ENCODE measurements at places on chromosomes 7 and 10.

DNA sequence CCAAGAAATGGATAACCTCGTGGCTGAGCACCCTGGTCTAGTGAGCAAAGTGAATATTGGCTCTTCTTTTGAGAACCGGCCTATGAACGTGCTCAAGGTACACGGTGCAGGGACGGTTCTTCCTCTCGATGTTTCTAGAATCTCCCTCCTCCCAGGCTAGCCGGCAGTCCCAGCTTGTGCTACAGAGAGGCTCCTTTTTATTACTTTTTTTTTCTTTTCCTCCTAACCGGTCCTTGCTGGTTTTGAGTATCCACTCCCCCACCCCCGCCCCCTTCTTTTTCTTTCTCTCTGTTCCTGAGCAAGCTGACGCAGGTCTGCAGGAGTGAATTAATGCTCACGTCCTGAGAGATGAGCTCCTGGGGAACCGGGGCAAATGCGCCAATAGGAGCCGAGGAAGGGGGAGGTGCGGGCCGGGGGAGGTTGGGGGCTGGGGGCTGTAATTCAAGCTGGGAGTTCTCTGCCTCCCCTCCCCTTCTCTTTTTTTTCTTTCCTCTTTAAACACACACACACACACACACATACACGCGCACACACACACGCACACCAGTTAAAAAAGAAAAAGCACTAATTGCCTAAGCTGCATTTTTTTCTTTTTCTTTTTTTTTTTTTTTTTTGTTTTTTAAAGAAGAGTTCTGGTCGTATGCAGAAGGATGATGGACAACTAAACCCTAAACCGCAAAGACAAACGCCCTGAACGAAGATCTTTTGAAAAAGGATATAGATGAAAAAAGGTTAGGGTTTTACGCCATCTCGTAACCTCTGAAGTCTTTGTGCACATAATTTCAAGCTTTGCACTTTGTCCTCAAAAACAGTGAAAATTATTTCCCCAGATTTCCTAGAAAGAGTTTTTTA is 6.6 kb downstream of the CPA2 start:
- no peak for DNase-seq

DNA sequence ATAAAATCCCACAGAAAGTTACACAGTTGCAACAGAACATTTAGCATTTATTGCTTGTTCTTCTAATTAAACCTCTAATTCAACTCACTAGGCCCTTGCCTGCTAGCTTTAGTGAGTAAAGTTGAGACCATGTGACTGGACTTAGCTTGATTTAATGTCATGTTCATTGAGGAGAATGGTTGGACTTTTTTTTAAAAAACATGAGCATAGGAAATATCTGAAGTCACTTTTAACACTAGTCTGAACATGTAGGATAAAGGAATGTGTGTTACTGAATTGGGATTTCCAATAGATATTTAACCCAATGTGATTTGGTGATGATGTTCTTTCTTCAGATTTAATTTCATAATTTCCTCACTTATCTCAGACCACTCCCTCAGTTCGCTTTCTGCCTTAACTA is 24.6 kb upstream of the GLCCI1 start:
- DNase-seq = no peak

DNA sequence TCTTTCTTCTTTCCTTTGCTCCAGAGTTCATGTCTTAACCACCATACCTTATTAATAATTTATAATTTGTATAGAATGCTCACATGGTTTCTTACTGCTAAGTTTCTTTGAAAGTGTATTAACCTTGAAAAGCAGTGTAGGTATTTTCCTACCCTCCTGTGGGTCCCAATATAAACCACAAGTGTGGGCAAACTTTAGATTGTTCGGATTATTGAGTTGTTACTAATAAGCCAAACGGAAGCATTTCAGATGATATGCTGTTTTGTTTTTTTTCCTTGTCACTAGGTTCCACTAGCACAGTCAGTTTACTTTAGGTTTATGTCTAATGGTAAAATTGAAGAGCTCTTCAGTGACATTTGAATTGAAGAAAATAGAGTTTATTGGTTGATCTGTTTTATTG is 10.2 kb downstream of the SSBP1 start:
- no peak for DNase-seq

GRCh38 chr10:106255111-106255678 is 909.3 kb downstream of the SORCS1 start:
- no peak for DNase-seq

- no peak for DNase-seq
These were observed 121.1 kb downstream of the MALRD1 start for GRCh38 chr10:19169684-19170083.

- DNase-seq = no peak
These were observed 135.9 kb downstream of the CUX1 start for GRCh38 chr7:101953248-101953819.

GRCh38 chr7:130794619-130794922 is 60.6 kb upstream of the KLF14 start:
- DNase-seq = no peak

DNA sequence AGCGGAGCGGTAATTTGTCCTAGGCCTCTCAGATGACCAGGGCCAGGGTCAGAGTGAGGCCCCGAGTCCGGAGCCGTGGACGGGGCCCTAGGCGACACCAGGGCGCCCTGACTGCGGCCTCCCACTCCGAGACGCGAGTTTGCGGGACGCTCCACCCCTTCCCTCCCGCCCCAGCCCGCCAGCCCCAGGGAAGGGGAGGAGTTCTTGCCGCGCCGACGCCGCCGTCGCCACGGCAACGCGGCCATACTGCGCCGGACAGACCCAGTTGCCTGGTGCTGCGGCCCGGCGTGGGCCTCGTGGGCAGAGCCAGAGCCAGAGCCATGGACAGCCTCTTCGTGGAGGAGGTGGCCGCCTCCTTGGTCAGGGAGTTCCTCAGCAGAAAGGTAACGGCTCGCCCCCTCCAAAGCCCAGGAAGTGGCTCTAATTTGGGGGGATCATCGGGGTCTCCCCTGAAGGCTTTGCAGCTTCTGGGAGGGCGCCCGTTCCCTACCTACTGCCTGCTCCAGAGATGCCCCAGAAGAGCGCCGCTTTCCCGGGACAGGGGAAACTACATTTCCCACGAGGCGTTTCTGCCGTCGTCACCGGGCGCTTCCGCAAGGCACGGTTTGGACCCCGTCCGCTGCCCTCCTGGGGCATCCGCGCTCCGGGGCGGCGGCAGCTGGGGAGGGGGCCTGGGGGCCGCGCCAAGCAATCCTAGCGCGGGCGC is at the start of gene MINDY4:
Gene MINDY4, plus strand, starts transcription at position 244 of the 706 bp plus-strand sequence. Its CDS starts 77 bp downstream, at position 321.
- DNase-seq = peak; percentile 65

- DNase-seq = no peak
These were observed 29.3 kb upstream of the BNIP3 start for GRCh38 chr10:132011024-132011423.

- DNase-seq = no peak
These were observed 190.0 kb upstream of the LYZL2 start for GRCh38 chr10:30819341-30820181.

DNA sequence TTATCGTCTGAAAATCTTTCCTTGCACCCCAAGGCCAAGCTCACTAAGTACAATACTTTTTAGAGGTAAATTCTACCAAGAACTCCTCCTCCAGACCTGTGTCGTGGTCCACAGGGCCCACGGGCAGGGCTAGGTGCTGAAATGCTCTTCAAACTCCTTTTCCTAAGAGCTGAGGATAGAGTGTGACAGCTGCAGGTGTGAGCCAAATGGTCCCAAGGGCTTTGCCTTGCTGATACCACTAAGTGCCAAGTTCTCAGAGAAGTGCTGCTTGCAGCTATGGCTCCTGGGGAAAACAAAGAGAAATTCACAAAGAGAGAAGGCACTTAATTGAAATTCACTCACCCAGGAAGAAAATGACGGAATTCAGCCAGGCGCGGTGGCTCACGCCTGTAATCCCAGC is 868.9 kb upstream of the AUTS2 start:
- DNase-seq = no peak

- no peak for DNase-seq
These were observed 44.8 kb downstream of the TMEM209 start for GRCh38 chr7:130160455-130160854.

GRCh38 chr7:39428221-39428620 is 138.0 kb upstream of the YAE1 start:
- DNase-seq = no peak

GRCh38 chr10:77669892-77670291 is 32.3 kb upstream of the KCNMA1 start:
- DNase-seq = no peak

- no peak for DNase-seq
These were observed 6.0 kb downstream of the TEX47 start for GRCh38 chr7:88789480-88790064.

- DNase-seq = peak; percentile 66
These were observed 94.5 kb downstream of the SEC61G start for GRCh38 chr7:54664235-54665228.

- DNase-seq = peak; percentile 3
These were observed 29.8 kb downstream of the NDUFB2 start for GRCh38 chr7:140726281-140726680.

GRCh38 chr7:23654508-23654907 is 25.5 kb upstream of the FAM221A start:
- DNase-seq = peak; percentile 25

- DNase-seq = no peak
These were observed 221.5 kb downstream of the MBL2 start for GRCh38 chr10:52551046-52551445.

DNA sequence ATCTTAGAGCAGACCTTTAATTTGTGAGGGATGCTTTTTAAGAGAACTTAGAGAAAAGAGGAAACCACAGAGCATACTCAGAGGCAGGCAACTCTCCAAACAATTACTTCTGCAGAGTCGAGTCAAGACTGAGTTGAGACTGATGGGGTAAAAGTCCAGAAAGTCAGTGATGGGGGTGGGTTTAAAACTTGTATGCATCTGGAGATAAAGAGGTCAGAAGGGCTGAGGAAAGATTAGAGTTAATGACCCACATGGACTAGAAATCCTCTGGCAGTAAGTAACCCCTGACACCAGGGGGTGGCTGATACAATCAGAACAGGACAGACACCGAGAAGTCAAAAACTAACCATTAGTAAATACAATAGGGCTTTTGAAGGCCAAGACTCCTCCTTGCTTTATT is 42.4 kb upstream of the SEPTIN7 start:
- no peak for DNase-seq

- no peak for DNase-seq
These were observed 81.6 kb downstream of the NPY start for GRCh38 chr7:24365606-24366005.

DNA sequence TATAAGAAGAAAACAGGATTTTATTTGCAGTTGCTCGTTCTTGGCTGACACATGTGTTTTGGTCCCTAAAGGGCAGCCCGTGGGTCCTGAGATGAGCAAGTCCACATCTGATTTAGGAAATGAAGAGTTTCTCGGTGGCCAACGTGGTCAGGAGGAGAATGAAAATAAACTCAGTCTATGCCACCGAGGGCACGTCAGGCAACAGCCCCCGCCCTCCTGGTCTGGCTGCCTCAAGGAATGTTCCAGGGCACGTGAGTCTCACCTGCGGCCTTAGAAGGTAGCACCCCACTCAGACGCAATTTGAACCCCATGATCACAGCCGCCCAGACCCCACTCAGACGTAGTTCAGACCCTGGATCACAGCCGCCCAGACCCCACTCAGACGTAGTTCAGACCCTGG is 197.2 kb downstream of the ADARB2 start:
- no peak for DNase-seq

DNA sequence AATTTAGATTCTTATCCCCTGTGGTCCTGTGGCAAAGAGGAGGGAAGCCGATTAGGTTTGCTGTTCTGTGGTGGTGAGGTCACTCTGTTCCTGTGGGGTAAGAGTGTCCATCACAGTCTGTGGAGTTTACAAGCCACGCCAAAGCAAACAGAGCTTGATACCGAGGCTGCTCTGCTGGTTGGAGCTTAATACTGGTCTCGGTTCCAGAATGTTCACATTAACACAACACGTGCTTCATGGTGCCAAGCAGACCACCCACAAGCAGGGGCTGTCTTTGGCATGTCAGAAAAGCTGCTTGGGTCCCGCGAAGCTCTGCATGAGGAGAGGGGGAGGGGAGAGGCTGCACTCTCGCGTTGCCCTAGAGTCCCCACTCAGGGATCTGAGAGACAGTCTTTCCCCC is 47.5 kb downstream of the DNAJB6 start:
- no peak for DNase-seq

GRCh38 chr7:100896732-100897608 is 1.3 kb upstream of the ACHE start:
- peak; percentile 52 for DNase-seq

GRCh38 chr10:124632064-124632531 is 112.1 kb downstream of the FAM53B start:
- DNase-seq = peak; percentile 52

DNA sequence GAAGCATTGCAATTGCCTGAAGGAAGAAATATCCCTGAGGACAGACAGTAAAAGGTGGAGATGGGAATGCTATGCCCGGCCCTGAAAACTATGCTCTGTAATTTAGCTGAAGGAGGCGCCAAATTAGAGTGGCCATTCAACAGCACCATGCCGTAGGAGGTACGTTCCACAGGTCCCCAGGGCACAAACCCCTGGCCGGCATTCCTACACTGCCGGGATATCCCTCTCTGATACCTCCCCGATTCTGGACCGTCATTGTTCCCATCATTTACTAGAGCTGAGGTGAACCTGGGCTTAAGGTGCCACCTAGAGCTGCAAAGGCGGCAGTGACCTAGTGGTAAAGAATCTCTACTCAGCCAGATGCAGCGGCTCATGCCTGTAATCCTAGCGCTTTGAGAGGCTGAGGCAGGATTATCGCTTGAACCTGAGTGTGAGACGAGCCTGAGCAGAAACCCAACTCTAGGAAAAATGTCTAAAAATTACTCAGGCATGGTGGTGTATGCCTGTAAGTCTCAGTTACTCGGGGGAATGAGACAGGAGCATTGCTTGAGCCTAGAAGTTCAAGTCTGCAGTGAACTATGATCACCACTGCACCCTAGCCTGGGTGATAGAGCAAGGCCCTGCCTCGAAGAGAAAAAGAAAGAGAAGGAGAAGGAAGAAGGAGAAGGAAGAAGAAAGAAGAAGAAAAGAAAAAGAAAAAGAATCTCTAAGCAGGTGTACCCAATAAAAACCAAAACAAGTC is 53.0 kb upstream of the TNKS2 start:
- no peak for DNase-seq

- no peak for DNase-seq
These were observed 86.8 kb downstream of the NPTX2 start for GRCh38 chr7:98703916-98704315.

GRCh38 chr7:5750031-5750653 is 31.3 kb downstream of the RNF216 start:
- no peak for DNase-seq

GRCh38 chr10:30185916-30186315 is 126.5 kb upstream of the JCAD start:
- no peak for DNase-seq

GRCh38 chr10:44056967-44057805 is 327.7 kb downstream of the CXCL12 start:
- DNase-seq = no peak

DNA sequence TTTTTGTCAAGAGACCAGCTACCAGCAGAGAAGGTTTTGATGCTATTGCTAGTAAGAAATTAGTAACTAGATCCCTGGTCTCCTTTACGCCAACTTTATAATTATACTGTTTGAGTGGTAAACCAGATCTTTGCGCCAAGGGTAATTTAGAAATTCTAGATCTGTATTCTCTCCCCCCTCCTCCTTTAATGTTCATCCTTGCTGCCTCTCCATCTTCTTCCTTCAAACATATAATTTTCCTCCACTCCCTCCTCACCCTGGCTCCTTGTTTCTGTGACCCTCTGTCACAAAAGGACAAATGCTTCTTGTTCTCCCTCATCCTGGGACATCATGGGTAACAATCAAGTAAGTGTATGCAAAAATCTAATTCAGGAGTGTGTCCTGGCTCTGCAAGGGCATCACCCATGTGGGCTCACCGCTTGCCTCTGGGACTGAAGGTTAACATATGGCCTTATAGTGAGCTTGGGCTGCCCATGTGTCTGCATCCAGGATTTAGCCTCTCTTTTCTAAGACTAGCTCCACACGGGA is 121.2 kb downstream of the BAMBI start:
- no peak for DNase-seq

GRCh38 chr7:146366938-146367337 is 250.3 kb downstream of the CNTNAP2 start:
- DNase-seq = no peak

Measured in hippocampal formation (tissue), 2 donors.